ENCODE measurements at places on chromosomes 13 and 19.

GRCh38 chr13:64054321-64054720 is 2638.7 kb upstream of the PCDH20 start:
- no peak for DNase-seq

GRCh38 chr13:98214707-98215106 is 37.6 kb upstream of the RNF113B start:
- no peak for DNase-seq

GRCh38 chr19:7539827-7540425 is 4.4 kb downstream of the PNPLA6 start:
- no peak for DNase-seq

DNA sequence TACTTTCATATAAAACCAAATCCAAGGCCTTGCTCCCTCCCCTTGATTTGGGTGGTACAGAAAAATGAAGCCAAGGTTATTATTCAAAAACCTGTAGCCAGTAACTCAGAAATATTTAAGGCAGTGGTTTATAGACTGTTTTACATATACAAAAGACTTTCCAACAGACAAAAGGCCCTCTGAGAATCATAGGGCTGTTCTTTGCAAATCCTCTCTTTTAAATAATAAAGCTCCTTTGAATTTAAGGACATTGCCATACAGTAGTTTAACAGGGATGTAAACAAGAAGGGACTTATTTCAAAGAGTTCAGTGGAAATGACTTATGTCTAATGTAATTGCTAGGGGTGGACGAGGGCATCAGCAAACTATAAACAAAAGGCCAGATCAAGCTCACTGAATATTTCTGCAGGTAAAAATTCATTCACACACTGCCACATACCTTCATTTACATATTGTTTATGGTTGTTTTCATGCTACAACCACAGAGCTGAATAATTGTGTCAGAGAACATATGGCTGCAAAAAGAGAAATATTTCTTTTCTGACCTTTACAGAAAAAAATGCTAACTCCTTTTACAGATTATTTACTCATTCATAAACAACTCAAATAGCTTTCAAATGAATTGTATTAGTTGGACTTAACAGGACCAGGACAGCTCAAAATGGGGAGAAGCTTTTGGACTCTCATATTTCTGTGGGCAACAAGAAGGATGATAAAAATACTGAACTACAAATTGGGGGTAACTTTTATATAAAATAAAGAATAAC is 665.6 kb downstream of the SLITRK1 start:
- DNase-seq = no peak

DNA sequence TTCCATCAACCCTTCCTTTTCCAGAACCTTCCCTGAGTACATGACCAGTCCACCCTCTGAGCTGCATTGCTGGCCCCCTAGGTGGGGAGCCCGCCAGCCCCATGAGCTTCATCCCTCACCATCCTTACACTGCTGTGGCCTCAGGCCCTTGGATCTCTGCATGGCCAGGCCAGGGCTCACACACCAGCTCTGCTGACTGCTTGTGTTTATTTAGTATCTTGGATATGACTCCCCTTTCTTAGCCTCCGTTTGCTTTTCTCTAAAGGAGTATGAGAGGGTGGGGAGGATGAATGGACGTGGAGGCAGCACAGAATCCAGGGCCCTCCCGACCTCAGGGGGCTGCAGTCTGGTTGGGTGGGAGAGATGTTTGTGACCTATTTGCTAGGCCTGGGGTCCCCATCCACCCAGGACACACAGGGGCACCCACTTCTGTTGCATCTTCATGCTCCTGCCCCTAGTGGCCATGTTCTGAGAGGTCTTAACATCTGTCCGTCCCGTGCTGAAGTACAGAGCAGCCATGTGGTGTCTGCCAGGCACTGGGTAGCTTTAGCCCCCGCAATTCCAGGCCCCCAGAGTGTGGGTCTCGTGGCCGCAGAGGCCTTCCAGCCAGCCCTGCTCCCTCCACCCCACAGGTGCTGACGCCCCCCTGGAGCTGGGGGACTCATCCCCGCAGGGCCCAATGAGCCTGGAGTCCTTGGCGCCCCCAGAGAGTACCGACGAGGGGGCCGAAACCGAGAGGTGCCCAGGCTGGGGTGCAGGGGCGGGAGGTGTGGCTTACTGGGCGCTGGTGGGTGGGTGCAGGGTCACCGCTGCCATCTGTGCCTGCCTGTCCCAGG is 13.0 kb downstream of the ARHGEF1 start:
- no peak for DNase-seq

DNA sequence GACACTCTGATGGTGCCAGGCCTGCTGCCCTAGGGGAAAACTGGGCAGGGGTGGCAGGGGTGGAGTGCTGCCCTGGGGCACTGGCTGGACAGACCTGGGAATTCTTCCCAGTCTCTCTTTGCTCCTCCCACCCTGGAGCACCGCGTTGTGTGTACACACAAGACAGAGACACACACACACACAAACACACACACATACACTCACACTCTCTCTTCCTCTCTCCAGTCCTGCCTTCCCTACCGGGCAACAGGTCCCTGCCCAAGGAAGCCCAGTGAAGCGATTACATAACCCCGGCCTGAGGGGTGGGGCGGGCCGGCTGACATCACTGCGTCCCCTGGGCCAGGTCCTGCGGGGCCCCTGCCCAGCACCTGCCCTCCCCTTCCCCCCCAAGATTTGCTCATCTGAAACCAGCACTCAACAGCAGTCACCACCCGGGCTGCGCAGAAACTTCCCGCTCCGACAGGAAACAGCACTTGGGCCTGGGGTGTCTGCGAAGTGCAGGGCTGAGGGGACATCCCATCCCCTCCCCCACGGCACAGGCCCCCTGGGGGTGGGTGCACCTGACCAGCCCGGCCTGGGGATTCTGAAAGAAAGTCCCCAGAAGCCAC is 1.2 kb downstream of the MKNK2 start:
- DNase-seq = no peak

GRCh38 chr13:52009946-52010345 is 1.3 kb downstream of the ATP7B start:
- no peak for DNase-seq

DNA sequence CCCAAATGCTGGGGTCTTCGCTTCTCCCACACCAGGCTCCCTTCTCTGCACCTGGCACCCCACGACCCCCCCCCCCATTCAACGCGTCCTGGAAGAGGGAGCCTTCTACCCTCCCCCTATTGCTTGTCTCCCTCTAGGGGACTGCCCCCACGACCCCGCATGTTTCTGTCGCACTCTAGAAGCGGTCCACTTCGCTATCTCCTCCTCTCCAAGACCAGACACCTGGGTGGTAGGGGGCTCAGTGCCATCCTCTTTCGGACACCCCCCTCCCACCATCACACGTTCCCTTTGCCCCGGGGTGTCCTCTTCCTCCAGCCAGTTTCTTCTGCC is 1.5 kb downstream of the TGFB1 start:
- DNase-seq = no peak

- peak; percentile 16 for DNase-seq
Measured at GRCh38 chr19:34963573-34964406, at the start of gene ZNF792. Gene ZNF792 (minus strand): TSS chr19:34964229. CDS start chr19:34963662, 567 bp downstream.

- DNase-seq = no peak
Measured at GRCh38 chr19:49669516-49669915, 3.8 kb downstream of the BCL2L12 start.

GRCh38 chr13:99403458-99403971 is 96.3 kb upstream of the GPR183 start:
- no peak for DNase-seq

GRCh38 chr19:48540110-48540509 is 11.9 kb upstream of the SULT2B1 start:
- no peak for DNase-seq

DNA sequence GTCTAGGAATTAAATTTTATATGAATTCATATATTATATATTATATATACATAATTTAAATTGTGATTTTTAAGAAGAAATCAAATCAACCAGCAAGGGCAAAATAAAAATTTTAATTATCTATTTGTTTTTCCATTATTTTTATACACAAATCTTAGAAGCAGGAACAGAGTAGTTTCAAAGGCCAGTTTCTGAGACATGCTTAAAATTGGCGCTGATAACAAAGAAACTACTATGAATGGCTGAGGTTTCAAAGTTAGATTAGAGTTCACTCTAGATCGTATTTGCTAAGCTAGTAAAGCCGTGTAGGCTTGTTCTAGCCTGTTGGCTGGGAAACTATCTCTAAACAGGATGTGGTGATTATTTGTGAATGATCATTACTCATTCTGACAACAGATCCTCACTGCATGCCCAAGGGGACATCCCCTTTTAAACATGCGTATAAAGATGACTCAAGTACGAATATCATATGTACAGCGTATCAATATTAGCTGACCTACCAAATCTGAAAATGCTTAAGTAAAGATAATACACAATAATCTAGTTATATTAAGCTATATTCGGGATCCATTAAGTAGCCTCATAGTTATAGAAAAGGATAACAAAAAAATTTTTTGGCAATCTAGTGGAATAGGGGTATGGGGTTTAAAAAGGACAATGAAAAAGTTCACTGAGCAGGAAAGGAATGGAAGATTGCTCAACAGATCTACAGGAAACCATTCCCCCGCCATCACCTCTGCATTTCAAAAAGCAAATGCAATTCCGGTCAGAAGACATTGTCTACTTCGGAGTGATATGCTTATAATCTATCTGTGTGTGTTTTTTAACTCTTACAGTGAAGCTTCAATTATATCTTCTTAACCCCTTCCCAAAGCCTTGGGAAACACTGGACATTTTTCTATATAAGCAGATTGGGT is 150.1 kb downstream of the SHISA2 start:
- DNase-seq = no peak

DNA sequence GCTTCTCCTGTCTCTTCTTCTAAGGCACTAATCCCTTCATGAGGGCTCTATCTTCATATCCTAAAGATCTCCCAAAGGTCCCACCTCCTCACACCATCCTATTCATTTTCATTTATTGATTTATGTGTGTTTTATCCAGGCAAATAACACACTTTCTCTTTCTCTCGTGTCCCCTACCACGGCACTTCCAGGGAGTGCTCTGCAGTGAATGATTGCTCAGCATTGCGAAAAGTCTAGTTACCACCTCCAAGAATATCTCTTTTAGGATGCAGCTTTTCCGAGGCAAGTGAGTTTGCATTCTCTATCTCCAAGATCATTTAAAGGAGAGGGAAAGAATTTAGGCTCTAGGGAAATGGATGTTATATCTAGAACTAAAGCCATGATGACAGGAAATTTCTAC is 101.7 kb downstream of the MIPEP start:
- DNase-seq = no peak

DNA sequence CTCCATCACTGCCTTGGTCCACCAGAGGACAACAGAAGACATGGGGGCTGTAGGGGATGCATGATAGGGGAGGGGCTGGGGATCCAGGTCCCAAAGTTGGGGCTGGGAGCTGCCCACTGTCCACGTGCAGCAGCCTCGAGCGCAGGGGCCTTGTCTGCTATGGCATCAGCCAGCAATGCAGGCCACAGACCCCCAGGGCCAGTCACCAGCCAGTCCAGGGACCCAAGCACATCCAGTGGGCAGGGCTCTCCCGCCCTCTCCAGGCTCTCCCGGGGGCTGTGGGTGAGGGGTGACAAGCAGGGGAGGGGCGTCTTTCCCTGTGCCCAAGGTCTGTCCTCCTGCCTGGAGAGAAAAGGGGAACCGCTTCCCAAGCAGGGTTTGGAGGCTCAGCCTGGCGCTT is 32.8 kb downstream of the PEPD start:
- no peak for DNase-seq

GRCh38 chr13:36518707-36519106 is 86.4 kb downstream of the CCNA1 start:
- DNase-seq = no peak

GRCh38 chr13:35925669-35926068 is 205.5 kb downstream of the DCLK1 start:
- no peak for DNase-seq

DNA sequence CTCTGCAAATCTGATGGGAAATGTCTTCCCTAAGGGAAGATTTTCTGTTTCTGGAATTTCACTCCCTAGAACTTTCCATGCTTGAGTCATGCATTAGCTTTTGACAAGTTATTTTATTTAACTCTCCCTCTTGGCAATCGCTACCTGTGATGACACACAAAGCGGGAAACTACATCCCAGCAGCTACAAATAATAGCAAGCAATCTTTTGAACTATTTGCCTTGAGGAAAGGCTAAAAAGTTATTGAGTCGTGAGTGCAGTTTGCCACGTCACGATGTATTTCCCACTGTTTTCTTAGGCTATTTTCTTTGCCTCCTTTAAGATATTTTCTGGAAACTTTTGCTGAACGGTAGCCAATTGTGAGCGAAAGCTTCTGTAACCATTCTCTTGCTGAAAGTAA is 353.3 kb upstream of the HTR2A start:
- no peak for DNase-seq

Measured in T-helper 1 cell (primary cell).